ENCODE measurements at places on chromosomes 4 and X. TPM values are rescaled to one million over a fixed set of nuclear protein-coding genes. Genes with fewer than 3 reads are reported as not detected.

GRCh38 chr4:5280828-5281227 is 229.5 kb downstream of the STK32B start:
- no peak overlapping the region for H3K4me3 ChIP-seq
- no peak overlapping the region for H3K27ac ChIP-seq
- H3K27me3 ChIP-seq: peaks cover 4% of the 10 kb centered on the region
- H3K36me3 ChIP-seq: no peaks in the 10 kb centered on the region
- DNase-seq: no peak
- H3K4me1 ChIP-seq: peaks cover 1% of the 10 kb centered on the region

GRCh38 chrX:120356084-120356483 is 5.8 kb upstream of the ATP1B4 start:
- H3K4me3 ChIP-seq: no peak overlapping the region
- DNase-seq: no peak
- no peaks in the 10 kb centered on the region for H3K4me1 ChIP-seq

The BEX4 gene
- 11.2 TPM for total RNA-seq

- H3K4me1 ChIP-seq: no peaks in the 10 kb centered on the region
- no peak for DNase-seq
- peaks cover 2% of the 10 kb centered on the region for H3K27me3 ChIP-seq
These were observed 13.6 kb downstream of the AMTN start for GRCh38 chr4:70531981-70532380.

DNA sequence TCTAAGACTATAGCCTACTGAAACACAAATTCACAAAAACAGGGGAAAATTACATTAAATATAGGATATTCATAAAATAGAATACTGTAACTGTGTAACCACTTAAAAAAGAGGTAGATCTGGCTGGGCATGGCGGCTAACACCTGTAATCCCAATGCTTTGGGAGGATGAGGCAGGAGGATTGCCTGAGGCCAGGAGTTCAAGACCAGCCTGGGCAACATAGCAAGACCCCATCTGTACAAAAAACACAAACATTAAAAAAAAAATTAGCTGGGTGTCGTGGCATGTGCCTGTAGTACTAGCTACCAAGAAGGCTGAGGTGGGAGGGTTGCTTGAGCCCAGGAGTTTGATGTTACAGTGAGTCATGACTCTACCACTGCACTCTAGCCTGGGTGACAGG is 33.4 kb downstream of the RPS6KA3 start:
- peaks cover 51% of the 10 kb centered on the region for H3K36me3 ChIP-seq
- H3K4me1 ChIP-seq: no peaks in the 10 kb centered on the region
- H3K27me3 ChIP-seq: no peaks in the 10 kb centered on the region

The SATL1 gene
- total RNA-seq: not detected

DNA sequence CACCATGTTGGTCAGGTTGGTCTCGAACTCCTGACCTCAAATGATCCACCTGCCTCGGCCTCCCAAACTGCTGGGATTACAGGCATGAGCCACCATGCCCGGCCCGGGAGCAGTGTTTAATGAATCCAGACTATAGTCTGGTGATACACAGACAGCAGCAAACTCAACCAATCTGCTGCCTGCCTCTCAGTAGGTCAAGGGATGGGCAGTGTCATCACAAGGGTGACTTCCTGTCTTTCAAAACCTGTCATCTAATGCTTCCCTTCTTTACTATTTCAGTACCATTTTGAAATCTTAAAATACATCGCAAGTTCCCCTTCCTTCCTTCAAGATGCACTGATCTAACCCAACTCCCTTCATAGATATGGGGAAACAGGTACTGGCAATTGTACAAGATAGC is 8.4 kb downstream of the RPL39 start:
- peaks cover 24% of the 10 kb centered on the region for H3K4me1 ChIP-seq
- H3K4me3 ChIP-seq: no peak overlapping the region
- no peaks in the 10 kb centered on the region for H3K27me3 ChIP-seq
- DNase-seq: no peak
- peaks cover 20% of the 10 kb centered on the region for H3K36me3 ChIP-seq

- H3K27ac ChIP-seq: no peak overlapping the region
- H3K4me1 ChIP-seq: peaks cover 12% of the 10 kb centered on the region
- no peak overlapping the region for H3K4me3 ChIP-seq
- H3K27me3 ChIP-seq: peaks cover 4% of the 10 kb centered on the region
- no peak for DNase-seq
These were observed 6.0 kb downstream of the RASGEF1B start for GRCh38 chr4:81465406-81466340.

DNA sequence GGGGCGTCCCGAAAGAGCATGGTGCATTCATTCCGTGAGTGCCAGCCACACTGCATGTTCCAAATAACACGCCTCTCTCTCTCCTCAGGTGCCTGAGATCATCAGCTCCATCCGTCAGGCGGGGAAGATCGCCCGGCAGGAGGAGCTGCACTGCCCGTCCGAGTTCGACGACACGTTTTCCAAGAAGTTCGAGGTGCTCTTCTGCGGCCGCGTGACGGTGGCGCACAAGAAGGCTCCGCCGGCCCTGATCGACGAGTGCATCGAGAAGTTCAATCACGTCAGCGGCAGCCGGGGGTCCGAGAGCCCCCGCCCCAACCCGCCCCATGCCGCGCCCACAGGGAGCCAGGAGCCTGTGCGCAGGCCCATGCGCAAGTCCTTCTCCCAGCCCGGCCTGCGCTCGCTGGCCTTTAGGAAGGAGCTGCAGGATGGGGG is 54.2 kb downstream of the PTTG2 start:
- H3K4me1 ChIP-seq: peaks cover 5% of the 10 kb centered on the region
- DNase-seq: no peak
- H3K27ac ChIP-seq: no peak overlapping the region
- H3K27me3 ChIP-seq: no peaks in the 10 kb centered on the region
- no peak overlapping the region for H3K4me3 ChIP-seq

DNA sequence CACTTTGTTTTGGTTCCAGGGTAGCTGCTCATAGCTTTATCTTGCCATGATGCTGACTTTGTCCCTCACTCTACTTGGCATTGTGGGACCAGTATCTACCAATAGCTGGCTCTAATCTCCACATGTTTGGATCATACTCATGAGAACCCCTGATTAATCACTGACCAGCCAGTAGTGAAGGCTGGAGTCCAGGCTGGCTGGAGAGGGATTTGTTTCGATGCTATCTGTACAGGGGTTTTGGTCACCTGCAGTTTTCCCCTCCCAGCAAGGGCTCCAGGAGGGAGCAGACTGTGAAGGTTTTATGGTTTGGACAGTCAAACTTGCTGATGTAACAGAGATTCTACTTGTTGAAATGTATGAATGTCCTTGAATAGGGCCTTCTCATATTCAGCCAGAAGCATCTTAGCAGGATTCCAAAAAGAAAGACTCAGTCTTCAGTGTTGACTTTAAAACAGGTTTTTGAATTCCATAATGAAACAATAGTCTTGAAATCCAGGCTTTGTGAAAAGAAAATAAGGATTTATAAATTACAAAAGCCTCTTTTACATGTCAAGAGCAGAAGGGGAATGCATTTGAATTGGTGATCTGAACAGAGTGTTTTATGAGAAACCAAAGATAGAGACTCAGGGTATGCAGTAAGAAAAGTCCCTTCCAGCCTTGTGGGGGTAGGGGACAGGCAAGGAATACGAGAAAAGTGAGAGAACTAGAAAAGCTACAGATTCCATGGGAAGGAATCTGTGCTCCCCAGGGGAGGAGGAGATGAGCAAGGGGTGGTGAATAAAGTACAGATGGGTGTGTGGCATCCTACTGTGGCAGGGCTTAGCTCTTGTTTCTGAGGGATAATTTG is 103.1 kb upstream of the SHISA3 start:
- H3K4me1 ChIP-seq: no peaks in the 10 kb centered on the region
- no peak overlapping the region for H3K27ac ChIP-seq
- no peak for DNase-seq
- no peak overlapping the region for H3K4me3 ChIP-seq
- no peaks in the 10 kb centered on the region for H3K36me3 ChIP-seq

DNA sequence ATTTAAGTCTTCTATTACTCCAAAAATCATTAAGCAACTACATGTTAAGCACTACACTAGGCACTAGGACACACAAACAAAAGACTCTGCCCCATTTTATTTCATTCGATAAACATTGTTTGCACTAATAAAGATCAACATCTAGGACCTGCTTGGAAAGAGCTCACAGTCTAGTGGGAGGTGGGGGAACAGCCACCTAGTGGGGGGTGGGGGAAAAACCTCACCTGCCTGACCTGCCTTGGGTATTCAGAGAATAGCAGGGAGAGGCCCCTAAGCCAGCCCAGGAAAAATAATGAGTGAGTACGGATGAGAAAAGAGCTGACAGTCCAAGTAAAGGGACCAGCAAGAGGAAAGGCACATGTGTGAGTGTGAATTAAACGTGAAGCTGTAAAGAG is 52.2 kb downstream of the PRDM5 start:
- H3K27me3 ChIP-seq: no peaks in the 10 kb centered on the region
- H3K4me3 ChIP-seq: no peak overlapping the region
- H3K36me3 ChIP-seq: no peaks in the 10 kb centered on the region

DNA sequence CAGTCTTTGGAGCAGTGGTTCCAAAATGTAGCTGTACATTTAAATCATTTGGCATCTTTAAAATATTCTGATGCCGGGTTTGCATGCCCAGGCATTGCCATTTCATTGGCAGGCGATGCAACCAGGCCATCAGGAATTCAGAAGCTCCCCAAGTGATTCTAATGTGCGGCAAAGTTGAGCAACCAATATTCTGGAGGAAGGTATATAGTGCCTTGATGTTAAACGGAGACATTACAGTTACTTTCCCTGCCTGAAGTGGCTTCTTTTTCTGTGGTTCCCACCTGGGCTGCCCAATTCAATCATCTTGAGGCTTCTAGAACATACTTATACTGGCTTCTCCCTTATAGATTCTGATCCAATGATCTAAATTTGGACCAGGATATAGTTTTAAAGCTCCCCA is 68.7 kb upstream of the PGM2 start:
- H3K27me3 ChIP-seq: no peaks in the 10 kb centered on the region
- no peak overlapping the region for H3K27ac ChIP-seq
- H3K4me1 ChIP-seq: peaks cover 23% of the 10 kb centered on the region
- no peak for DNase-seq
- H3K36me3 ChIP-seq: no peaks in the 10 kb centered on the region
- no peak overlapping the region for H3K4me3 ChIP-seq

The FMR1NB gene
- total RNA-seq: not detected

GRCh38 chr4:78288327-78288726 is 231.2 kb downstream of the FRAS1 start:
- no peak overlapping the region for H3K27ac ChIP-seq
- no peak overlapping the region for H3K4me3 ChIP-seq
- peaks cover 9% of the 10 kb centered on the region for H3K27me3 ChIP-seq
- H3K36me3 ChIP-seq: no peaks in the 10 kb centered on the region

The SLC6A8 gene
- total RNA-seq: 0.69 TPM

GRCh38 chrX:55841962-55842752 is 124.6 kb downstream of the RRAGB start:
- no peaks in the 10 kb centered on the region for H3K36me3 ChIP-seq
- no peak for DNase-seq
- H3K4me1 ChIP-seq: no peaks in the 10 kb centered on the region

GRCh38 chr4:166045457-166045856 is 172.4 kb downstream of the TLL1 start:
- no peaks in the 10 kb centered on the region for H3K4me1 ChIP-seq
- H3K4me3 ChIP-seq: no peak overlapping the region
- H3K27ac ChIP-seq: no peak overlapping the region
- no peak for DNase-seq
- H3K27me3 ChIP-seq: no peaks in the 10 kb centered on the region

The CHRNA9 gene
- not detected for total RNA-seq

The CXCL11 gene
- total RNA-seq: not detected

- no peaks in the 10 kb centered on the region for H3K27me3 ChIP-seq
- peaks cover 46% of the 10 kb centered on the region for H3K4me1 ChIP-seq
- H3K4me3 ChIP-seq: no peak overlapping the region
- peaks cover 11% of the 10 kb centered on the region for H3K36me3 ChIP-seq
- peak overlapping the region; percentile 19 for H3K27ac ChIP-seq
- DNase-seq: no peak
These were observed 32.6 kb upstream of the SPON2 start for GRCh38 chr4:1204828-1205585.

DNA sequence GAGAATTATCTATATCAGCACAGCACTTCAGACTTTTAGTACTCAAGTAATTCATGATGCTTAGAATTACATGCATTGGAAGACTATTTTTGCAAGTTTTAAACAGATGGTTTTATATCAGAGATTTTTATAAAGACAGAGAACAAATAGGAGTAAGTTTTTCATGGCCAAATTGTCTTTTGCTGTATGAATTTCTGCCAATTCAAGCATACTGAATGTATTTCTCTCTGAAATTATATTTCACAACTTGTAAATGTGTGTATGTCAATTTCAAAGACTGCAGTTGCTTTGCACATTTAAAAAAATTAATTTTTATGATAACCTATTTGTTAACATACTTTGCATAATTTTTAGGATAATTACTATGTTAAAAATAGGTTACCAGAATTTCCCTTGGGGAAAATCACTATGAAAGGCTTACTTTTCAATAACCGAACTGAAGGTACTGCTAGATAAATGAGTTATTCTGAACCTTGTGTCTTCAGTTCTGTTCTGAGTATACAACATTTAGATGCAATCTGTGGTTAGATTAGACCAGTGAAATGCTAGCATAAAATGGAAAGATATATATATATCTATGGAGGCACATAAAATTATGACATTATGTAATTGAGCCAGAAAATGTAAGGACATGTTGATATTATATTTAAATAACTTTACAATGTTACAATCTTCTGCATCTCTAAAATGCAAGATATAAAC is 1344.2 kb upstream of the PABPC4L start:
- no peaks in the 10 kb centered on the region for H3K36me3 ChIP-seq
- no peak for DNase-seq
- no peaks in the 10 kb centered on the region for H3K27me3 ChIP-seq
- H3K4me3 ChIP-seq: no peak overlapping the region
- no peaks in the 10 kb centered on the region for H3K4me1 ChIP-seq

- no peaks in the 10 kb centered on the region for H3K4me1 ChIP-seq
- H3K4me3 ChIP-seq: no peak overlapping the region
- DNase-seq: no peak
These were observed 117.3 kb downstream of the FAT4 start for GRCh38 chr4:125432078-125432477.

DNA sequence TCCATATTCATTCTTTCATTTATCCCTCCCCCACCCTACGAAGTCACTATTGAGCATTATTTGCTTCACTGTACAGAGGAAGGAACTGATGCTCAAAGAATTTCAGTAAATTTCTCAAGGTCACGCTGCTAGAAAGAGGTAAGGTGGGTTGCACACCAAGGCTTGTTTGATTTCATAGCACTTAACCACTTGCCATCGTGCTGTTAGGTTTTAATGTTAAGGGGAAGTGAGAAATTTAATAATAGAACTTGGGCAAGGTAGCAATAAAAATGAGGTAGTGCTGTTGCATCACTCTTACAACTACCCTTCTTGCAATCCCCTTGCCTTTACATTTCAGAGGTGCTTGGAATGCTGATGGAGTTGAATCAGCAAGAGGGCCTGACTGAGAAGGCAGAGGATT is 343.1 kb downstream of the MID1IP1 start:
- H3K27ac ChIP-seq: no peak overlapping the region
- H3K27me3 ChIP-seq: no peaks in the 10 kb centered on the region
- no peak overlapping the region for H3K4me3 ChIP-seq
- no peak for DNase-seq
- H3K4me1 ChIP-seq: no peaks in the 10 kb centered on the region

- no peaks in the 10 kb centered on the region for H3K36me3 ChIP-seq
- H3K27ac ChIP-seq: no peak overlapping the region
- H3K4me3 ChIP-seq: no peak overlapping the region
- H3K27me3 ChIP-seq: no peaks in the 10 kb centered on the region
- no peak for DNase-seq
These were observed 14.8 kb downstream of the LINC00632 start for GRCh38 chrX:140724309-140724708.

The ARMCX1 gene
- 0.08 TPM for total RNA-seq
